Immature natural killer cell (primary cell): ENCODE measurements at places on chromosomes 2 and 18.
A peak's percentile ranks its signal among the peaks of the same experiment; 100 is the strongest.

DNA sequence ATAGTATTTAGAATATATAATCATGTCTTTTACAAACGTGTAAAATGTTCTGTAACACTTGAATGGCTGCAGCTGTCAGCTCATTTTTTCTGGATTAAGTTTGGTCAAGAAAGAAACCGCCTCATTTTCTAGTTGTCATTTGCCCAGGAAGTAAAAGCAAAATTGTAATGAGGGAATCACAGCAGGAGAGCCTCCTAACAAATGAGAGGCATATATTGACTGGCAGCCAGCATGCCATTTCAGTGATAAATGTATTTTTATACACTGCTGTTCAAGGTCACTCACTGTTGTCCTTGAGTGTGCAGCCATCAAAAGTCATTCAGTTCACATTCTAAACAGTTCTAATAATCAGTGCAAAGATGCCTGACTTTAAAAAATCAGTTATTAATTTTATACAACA is 144.3 kb upstream of the BOD1L2 start:
- DNase-seq: no peak

GRCh38 chr2:129884221-129884786 is 95.2 kb upstream of the RAB6C start:
- DNase-seq: no peak

- peak; percentile 1 for DNase-seq
Observed at GRCh38 chr2:11343368-11343649, 1.1 kb downstream of the ROCK2 start.

DNA sequence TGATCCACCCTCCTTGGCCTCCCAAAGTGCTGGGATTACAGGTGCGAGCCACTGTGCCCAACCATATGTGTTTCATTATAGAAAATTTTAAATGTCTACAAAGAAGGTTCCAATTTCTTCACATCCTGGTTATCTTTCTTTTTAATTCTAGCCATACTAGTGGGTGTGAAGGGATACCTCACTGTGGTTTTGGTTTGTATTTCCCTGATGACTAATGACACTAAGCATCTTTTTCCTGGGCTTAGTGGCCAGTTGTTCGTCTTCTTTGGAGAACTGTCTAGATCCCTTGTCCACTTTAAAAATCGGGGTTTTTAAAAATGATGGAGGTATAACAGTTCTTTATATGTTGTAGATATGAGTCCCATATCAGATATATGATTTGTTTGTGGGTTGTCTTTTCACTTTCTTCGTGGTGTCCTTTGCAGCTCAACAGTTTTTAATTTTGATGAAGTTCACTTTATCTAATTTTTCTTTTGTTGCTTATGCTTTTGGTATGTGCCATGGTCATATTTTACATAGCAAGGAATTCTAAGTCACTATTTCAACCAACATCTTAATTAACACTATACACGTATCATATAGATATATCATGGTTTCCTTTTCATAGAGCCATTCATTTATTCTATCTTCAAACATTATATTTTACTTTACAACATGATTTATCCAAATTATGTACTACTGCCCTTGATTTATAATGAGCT is 135.0 kb upstream of the RIOK3 start:
- DNase-seq: peak; percentile 54

DNA sequence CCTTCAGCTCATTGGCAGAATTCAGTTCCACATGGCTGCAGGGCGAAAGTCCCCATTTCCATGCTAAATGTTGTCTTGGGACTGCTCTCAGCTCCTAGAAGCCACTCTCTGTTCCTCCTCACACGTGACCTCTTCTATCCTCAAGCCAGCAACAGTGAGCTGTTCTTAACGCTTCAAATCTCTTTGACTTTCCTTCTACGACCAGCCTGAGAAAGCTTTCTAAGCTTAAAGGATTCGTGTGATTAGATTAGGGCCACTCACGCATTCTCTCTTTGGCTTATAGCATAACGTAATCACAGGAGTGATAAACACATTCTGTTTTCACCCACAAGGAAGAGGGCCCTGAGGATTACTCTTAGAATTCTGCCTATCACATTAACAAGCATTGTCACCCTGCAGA is 29.8 kb upstream of the LAMA1 start:
- DNase-seq: no peak

DNA sequence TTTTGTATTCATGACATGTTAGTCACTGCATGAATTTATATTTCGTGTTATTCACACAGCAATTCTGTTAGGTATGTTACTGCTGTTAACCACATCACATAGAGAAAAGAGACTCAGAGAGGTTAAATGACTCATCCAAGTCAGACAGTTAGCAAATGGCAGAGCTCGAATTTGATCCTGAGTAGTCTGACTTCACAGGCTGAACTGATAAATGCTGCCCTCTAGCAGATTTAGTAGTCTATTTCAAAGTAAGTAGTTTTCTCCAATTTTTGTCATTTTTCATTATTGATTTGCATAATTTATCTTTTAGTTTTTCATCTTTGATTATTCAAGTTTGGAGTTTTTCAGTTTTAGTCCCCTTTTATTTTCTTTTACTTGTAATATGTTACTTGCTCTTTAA is 58.3 kb downstream of the WDR7 start:
- peak; percentile 57 for DNase-seq

- no peak for DNase-seq
Observed at GRCh38 chr2:160227293-160227915, 27.3 kb upstream of the ITGB6 start.

DNA sequence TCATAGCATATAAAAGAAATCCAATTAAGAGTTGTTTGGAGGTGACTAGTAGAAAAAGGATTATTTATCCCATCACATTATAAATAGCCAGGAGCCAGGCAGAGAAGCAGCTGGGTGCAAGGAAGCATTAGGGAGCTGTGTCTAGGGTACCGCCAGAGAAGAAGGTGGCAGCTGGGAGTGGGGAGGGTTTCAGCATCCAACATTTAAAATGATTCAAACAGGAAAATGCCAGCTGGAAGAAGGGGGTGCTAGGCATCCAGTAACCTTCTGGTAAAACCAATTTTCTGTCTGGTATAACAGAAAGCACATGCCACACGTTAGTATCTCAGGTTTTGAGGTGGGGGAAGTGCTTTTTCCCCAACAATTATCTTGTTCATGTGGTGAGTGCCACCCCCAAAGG is 452.4 kb downstream of the ZEB2 start:
- DNase-seq: no peak

DNA sequence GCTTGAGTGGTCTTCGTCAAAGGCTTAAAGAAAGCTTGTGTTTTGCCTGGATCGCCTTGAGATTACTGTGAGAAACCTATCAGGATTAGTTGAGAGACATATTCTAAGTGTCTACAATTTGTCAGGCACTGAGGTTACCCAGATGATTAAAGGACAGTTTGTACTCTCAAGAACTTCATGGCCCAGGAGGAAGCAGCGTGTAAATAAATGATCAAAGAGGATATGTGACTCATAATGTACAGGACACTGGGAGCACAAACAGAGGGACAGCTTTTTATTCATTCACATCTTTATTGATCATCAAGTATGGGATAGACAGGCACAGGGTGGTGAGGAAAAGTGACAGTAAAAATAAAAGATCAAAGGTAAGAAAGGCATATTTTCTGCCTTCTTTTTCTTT is 152.6 kb upstream of the FSHR start:
- no peak for DNase-seq

GRCh38 chr2:108591163-108591562 is 56.9 kb downstream of the LIMS1 start:
- no peak for DNase-seq

GRCh38 chr2:206915121-206915520 is 24.2 kb upstream of the CPO start:
- DNase-seq: no peak

DNA sequence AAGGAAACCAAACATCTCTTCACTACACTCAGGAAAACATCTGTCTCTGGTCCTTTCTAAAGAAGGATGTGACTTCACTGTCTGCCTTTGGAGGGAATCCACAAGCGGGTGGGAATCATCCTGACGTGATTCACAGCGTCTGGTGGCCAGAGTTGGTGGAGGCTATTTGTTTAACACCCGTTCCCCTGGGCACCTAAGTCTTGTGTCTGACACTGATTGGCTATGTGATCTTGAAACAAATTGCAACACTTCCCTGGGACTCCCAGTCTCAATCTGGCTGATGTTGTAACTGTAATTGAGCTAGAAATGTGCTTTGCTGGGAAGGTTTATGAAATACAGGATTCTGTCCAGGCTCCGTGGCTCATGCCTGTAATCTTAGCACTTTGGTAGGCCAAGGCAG is 28.8 kb upstream of the SIX3 start:
- no peak for DNase-seq

DNA sequence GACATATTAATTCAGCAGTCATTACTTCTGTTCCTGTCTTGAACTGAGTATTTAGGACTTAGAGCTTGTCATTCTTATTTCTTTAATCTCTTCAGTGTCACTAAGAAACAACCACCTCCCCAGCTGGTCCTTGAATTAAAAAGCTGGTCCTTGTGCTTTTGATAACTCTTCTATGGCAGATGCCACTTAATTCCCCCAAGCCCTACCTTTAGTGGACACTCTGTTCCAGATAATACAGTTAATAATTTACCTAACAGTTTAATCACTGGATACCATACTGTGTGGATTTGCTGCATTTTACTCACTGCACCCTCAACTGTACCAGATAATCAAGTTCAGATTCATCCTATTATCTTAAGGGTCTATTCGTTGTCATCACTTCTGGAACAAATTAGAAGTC is 73.1 kb downstream of the SKA1 start:
- DNase-seq: no peak

DNA sequence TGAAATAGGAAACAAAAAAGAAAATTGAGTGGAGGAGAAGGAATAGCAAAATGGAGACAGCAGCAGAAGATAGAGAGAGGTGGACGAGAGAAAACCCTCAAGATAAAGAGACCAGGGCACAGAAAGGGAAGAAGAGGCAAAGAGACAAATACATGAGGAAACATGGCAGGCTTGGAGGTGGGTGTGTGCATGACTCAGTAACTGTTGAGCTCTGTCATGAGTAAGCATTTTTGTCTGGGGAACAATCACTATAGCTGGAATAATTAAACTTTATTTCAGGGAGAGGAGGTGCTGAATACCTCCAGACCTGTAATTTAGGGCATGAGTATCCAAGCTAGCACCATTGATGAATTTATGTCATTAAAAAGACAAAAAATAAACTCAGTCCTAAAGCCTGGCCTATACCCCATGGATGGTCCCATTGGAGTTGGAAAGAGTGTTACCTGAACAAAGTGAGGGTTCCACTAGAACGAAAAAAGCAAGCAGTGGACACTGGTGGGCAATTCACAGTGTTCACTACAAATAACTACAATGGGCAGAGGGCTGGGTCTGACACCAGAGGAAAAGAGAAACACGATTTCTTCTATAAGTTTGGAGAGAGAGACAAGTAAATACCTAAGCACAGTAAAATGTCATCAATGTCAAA is 145.5 kb downstream of the ADCYAP1 start:
- no peak for DNase-seq

- peak; percentile 54 for DNase-seq
Observed at GRCh38 chr18:44679914-44680272, 795 bp upstream of the SETBP1 start.

- no peak for DNase-seq
Observed at GRCh38 chr2:154142480-154142879, 270.8 kb downstream of the GALNT13 start.

DNA sequence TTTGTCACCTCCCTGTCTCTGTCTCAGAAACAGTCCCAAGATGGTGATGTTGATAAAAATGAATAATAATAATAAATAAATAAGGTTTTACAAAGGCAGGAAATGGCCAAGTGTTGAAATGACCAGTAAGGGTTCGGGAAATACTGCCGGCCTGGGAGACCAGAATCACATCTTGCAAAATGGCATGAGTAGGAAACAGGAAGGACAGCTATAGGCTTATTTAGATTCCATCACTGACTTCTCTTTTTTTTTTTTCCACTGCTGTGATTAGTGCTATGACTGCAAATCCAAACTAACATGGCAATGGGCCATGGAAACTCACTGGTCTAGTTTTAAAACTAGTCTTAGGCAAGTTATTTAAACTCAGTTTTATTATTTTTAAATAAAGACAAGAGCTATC is 60.6 kb downstream of the SCN1A start:
- no peak for DNase-seq

DNA sequence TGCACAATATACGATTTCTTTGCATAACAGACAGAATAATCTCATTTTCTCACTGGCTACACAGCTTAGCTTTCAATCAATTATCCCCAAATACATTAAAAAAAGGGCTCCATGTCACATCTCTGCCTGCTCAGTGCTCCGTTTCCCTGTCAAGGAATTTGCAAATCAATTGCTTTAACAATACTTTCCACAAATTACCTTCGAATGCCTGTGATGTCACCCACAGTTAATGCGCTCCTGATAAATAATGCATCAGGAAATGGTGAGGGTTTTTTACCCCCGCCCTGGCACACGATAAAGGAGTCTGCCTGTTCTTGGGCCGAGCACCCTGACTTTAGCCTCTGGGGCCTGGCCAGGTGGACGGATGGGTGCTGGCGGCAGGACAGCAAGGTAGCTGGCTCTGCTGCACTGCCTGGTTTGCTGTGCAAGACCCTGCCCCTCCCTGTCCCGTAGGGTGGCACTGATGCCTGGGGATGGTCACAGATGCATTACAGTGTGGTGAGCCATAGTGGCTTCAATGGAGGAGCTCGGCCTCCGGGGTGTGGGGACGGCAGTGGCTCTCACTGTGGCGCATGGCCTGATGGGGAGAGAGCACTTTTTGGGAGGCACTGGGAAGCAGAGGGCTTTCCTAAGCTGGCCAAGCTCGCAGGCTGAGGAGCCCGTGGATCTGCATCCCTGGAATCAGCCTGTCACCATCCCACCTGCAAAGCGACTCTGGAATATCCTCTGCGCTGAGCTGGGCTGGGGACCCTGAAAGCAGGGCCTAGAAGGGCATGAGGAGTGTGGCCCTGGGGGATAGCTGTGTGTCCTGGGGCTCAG is 88.3 kb upstream of the HS6ST1 start:
- no peak for DNase-seq

DNA sequence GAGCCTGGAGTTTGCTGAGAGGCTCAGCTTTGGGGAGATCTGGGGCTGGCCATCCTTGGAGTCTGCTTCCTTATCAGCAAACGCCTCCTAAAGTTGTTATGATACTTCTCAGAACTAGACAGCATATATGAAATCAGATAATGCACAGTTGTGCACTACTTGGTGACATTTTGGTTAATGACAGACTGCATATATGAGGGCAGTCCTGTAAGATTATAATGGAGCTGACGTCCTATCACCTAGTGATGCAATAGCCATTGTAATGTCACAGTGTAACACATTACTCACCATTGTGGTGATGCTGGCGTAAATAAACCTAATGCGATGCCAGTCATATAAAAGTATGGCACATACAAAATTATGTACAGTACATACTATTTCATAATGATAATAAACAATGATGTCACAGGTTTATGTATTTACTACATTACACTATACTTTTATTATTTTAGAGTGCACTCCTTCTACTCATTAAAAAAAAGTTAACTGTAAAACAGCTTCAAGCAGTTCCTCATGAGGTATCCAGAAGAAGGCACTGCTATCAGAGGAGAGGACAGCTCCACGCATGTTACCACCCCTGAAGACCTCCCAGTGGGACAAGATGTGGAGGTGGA is 298.1 kb upstream of the REV1 start:
- no peak for DNase-seq

- DNase-seq: no peak
Observed at GRCh38 chr18:26745288-26746181, 120.0 kb downstream of the AQP4 start.
